ENCODE measurements at places on chromosomes 1 and 21.

DNA sequence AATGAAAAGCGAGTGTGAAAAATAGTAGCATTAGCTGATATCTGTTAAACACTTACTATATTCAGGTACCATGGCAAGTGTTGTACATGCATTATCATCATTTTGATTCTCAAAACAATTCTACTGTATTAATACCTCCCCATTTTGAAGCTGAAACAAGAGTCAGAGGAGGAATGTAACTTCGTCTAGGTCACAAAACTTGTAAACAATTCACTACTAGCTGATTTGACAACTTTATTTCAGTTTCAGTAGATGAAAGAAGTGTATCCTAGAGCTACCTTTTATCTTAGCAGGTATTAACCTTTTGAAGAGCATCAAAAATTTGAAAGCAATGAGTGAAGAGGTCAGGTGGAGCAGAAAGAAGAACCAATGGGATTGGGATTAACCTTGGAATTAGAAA, 1.6 kb downstream of the CD84 start:
- DNase-seq, result no peak

- no peak for DNase-seq
These were observed 1.4 kb downstream of the EIF4G3 start for GRCh38 chr1:21175324-21175669.

- DNase-seq, result no peak
These were observed 114.8 kb upstream of the PTGFR start for GRCh38 chr1:78375996-78376395.

GRCh38 chr1:89100412-89100811, 25.5 kb downstream of the GBP2 start:
- DNase-seq, result no peak

GRCh38 chr1:48207131-48207530, 15.4 kb upstream of the SLC5A9 start:
- DNase-seq, result no peak

DNA sequence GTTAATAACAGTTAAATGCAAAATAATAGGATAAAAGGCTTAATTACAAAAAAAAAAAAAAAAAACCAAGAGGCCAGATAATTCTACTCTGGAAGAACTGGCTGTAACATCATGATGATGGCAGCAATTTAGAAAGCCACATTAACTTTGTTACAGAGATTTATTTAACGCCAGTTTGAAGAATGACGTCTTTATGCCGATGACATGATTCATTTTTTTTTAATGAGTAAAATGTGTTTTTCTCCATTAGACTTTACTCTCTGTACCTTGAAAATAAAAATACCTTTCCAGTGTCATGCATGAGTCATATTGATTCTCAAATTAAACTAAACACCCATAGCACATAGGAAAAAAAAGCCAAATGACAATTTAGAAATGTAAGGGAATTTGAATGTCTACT, 226.1 kb downstream of the RGS7 start:
- DNase-seq, result no peak

DNA sequence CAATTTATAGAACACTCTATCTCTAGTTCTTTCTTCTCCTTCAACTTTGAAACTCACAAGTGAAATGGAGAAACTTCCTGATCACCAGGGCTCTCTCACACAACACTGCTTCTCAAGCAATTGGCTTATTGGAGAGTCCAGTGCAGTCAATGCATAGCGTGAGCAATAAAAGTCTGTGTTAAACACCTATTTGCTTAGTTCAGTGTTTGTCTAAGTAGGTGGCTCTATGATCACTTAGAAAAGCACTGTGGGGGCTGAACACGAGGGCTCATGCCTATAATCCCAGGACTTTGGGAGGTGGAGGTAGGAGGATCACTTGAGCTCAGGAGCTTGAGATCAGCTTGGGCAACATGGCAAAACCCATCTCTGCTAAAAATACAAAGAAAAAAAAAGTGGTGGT, 12.2 kb downstream of the CTSS start:
- DNase-seq, result no peak

DNA sequence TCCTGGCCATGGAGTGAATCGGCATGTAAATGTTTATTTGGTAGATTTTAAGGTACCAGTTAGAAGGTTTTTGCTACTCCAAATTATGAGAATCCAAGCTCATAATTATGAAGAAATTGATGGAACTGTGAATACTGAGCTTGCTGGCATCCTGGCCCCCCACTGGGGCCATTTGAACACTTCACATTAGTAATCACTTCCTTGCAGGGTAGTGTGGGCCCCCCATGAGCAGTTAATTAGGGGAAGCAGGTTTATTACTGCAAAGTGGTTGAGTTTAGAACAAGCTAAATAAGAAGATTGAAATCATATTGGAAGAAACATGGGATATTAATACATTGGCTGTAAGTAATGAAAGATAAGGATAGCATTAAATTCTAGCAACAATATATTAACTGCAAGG, 86.7 kb downstream of the S1PR1 start:
- no peak for DNase-seq

- DNase-seq, result no peak
These were observed 236.8 kb downstream of the CAMTA1 start for GRCh38 chr1:7022058-7022457.

- no peak for DNase-seq
These were observed 64.6 kb upstream of the AK4 start for GRCh38 chr1:65083263-65083896.

- no peak for DNase-seq
These were observed 41.9 kb downstream of the CACNA1E start for GRCh38 chr1:181525104-181525721.

GRCh38 chr21:37659874-37660273, 256.4 kb downstream of the KCNJ6 start:
- no peak for DNase-seq

GRCh38 chr1:218965821-218966220, 207.9 kb upstream of the LYPLAL1 start:
- DNase-seq, result no peak

- no peak for DNase-seq
These were observed at the start of gene COL24A1 for GRCh38 chr1:86156566-86157455. Gene COL24A1 (minus strand): TSS chr1:86156772. CDS start chr1:86156396, 376 bp downstream.

- no peak for DNase-seq
These were observed 30.6 kb downstream of the ZC3H11B start for GRCh38 chr1:219582296-219582695.
